Vein endothelial cell (primary cell): ENCODE measurements at places on chromosomes 5 and 9. TPM values are rescaled to one million over a fixed set of nuclear protein-coding genes. Genes with fewer than 3 reads are reported as not detected.

The ELAVL2 gene
- 0.33 and 1.8 TPM in 2 replicates for total RNA-seq

The ZNF367 gene
- 4.6 and 6.8 TPM in 2 replicates for total RNA-seq

The VLDLR gene
- 12.4 and 17.7 TPM in 2 replicates for total RNA-seq

The POU5F2 gene
- total RNA-seq = 2.0 and 2.2 TPM in 2 replicates

The HAVCR2 gene
- total RNA-seq = under 0.01 and 0.67 TPM in 2 replicates

The SOHLH1 gene
- total RNA-seq = not detected in 2 replicates

The SLC6A19 gene
- total RNA-seq = not detected in 2 replicates

The TRAPPC13 gene
- total RNA-seq = 20.3 and 21.5 TPM in 2 replicates
